Breast epithelium (tissue), 4 donors: ENCODE measurements at places on chromosomes 16 and 17. TPM values are rescaled to one million over a fixed set of nuclear protein-coding genes. Genes with fewer than 3 reads are reported as not detected.

- no peak for DNase-seq
Measured at GRCh38 chr17:4652997-4653396, 11.5 kb upstream of the ALOX15 start.

KIF2B gene
- not detected for total RNA-seq

- no peak for DNase-seq
Measured at GRCh38 chr17:34118564-34118963, 136.5 kb upstream of the CCL2 start.

- DNase-seq: no peak
Measured at GRCh38 chr16:25157271-25157875, 45.8 kb downstream of the LCMT1 start.

DNA sequence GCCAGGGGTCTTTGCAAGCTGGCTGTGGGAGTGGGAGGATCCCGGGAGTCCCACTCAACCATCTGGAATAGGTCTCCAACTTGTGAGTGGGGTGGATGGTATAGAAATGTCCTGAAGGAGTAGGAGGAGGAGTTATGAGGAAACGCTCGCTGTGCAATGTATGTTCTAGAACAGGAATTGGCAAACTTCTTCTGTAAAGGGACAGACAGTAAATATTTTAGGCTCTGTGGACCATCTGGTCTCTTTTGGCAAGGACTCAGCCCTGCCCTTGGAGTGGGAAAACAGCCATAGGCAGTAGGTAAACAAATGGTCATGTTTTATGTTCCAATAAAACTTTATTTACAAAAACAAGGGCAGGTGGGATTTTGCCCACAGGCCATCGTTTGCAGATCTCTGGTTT is 149.2 kb downstream of the NPIPB5 start:
- DNase-seq: no peak

DNA sequence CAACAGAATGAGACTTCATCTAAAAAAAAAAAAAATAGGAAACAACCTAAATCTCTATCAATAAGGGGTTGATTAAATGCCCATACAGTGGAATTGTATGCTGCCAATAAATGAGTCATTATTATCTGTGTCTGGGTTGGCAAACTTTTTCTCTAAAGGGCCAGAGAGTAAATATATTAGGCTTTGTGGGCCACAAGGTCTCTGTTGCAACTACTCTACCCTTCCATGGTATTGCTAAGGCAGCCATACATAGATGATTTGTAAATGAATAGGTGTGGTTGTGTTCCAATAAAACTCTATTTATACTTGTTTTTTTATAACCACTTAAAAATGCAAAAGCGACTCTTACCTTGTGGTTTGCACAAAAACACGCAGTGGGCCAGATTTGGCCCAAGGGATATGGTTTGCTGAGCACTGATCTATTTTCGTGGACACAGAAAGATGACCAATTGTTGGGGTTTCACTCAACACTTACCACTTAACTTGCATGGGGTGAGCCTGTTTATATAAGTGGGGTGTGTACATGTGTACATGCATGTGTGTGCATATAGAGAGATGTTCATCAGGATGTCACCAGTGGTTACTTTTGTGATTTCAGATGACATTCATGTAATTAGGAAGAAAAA is 12.4 kb upstream of the IL4R start:
- no peak for DNase-seq

KCNH6 gene
- not detected for total RNA-seq
